ENCODE measurements at places on chromosomes 12 and 14.

DNA sequence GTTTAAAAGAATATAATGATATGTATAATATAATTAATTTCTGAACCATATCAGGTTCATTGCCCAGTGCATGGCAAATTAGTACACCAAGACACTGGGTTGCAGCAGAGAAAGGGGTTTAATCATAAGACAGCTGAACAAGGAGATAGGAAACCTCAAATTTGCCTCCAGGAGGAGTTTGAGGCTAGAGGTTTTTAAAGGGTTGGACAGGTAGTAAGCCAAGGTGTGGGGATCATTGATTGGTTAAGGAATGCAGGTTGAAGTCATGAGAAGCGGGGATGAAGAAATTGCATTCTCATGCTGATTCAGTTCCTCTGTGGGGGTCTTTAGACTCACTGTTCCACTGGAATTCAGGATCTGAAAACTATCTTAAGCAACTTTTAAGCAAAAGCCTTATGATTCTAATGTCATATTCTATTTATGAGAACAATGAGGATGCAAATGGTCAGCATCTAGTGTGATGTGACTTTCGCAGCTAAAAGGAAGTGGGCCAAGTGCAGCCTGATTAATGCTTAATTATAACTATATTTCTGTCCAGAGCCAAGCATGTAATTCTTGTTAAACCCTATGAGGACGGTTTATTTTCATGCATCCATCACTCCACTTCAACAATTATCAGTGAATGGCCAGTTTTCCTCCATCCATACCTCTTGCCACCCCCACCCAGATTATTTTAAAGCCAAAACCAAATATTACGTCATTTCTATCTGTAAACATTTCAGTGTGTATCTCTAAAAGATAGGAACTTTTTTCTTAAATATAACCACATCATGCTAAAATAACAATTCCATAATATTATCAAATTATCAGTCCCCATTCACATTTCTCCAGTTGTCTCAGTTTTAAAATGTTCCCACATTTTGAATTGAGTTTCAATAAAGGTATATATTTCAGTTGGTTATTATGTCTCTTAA lies 14.9 kb downstream of the RNF212B start:
- no peak for DNase-seq

GRCh38 chr12:128286970-128287369 lies 20.0 kb downstream of the TMEM132C start:
- DNase-seq = no peak

- DNase-seq = no peak
Measured at GRCh38 chr14:32080001-32080510, 3.0 kb downstream of the ARHGAP5 start.

DNA sequence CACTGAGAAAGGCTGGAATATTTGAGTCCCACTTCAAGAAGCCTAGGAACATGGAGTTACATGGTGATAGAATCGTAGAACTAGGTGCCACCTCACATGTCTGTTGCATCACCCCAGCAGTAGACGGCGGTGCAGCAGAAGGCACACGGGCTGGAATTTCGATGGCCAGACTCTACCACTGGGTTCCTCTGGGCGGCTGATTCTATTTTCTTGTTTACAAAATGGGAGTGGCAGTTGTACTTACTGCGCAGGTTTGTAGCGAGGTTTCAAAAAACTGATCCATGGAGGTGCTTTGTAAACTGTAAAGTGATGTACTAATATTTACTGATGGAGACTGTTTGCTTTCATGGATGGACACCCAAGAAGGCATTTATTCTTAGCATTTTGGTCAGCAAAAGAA lies 45.7 kb downstream of the WDR20 start:
- DNase-seq = no peak

GRCh38 chr12:91203610-91204009 lies 21.0 kb upstream of the DCN start:
- no peak for DNase-seq

- DNase-seq = peak; percentile 61
Measured at GRCh38 chr12:6078398-6079096, 45.9 kb downstream of the VWF start.

- DNase-seq = no peak
Measured at GRCh38 chr14:105152794-105153241, 15.8 kb downstream of the JAG2 start.

DNA sequence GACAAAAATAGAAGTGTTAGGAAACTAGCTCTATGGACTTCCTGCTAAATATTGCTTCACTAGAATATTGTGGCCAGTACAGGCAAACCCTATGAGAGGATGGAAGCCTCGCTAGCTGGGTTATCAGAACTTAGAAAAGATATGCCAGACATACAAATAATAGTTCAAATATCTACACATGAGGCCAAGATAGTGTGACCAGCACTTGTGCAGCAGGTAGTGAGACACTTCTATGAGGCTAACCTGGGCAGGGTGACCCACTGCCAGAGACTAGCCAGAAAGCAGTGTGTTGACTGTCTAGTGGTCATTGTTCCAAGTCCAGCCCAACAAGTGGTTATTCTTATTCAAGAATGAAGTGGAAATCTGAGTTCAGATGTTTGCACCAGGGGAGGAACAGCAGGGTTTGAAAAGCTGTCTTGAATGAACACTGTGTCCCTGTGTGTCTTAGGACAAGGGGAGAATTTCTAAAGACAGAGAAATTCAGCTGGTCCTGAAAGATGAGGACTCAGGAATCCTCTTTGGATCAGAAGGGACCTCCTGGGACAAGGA lies 16.3 kb downstream of the TSPAN8 start:
- no peak for DNase-seq

DNA sequence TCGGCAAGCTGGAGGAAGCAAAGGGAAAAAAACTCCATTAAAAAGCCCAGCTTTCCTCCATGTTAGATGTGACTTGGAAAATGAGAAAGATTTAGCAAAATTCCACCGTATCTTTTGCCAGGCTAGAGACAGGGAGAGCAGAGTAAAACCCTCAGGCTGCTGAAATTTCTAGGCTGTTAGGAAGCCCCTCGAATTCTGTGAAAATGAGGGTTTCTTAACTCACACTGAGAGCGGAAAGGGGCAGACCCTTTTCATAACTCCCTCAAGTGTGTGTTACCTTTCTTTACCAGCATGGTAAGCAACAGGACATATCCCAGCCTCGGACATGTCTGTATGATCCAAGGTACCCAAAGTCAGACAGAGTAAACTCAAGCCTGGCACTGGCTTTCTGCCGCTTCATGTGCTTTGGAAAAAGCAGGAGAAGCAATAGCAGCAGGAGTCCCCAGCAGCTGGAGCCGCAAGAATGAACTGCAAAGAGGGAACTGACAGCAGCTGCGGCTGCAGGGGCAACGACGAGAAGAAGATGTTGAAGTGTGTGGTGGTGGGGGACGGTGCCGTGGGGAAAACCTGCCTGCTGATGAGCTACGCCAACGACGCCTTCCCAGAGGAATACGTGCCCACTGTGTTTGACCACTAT lies at the start of gene RHOJ:
TSS of gene RHOJ (plus strand) at position 37 of the 637 bp plus-strand sequence. CDS start at position 464, 427 bp downstream.
- peak; percentile 52 for DNase-seq

GRCh38 chr14:78666336-78667056 lies 496.3 kb downstream of the NRXN3 start:
- no peak for DNase-seq

GRCh38 chr12:14884458-14884878 lies 1.2 kb downstream of the MGP start:
- DNase-seq = peak; percentile 2

- DNase-seq = no peak
Measured at GRCh38 chr12:94811611-94812010, 161.3 kb upstream of the TMCC3 start.

DNA sequence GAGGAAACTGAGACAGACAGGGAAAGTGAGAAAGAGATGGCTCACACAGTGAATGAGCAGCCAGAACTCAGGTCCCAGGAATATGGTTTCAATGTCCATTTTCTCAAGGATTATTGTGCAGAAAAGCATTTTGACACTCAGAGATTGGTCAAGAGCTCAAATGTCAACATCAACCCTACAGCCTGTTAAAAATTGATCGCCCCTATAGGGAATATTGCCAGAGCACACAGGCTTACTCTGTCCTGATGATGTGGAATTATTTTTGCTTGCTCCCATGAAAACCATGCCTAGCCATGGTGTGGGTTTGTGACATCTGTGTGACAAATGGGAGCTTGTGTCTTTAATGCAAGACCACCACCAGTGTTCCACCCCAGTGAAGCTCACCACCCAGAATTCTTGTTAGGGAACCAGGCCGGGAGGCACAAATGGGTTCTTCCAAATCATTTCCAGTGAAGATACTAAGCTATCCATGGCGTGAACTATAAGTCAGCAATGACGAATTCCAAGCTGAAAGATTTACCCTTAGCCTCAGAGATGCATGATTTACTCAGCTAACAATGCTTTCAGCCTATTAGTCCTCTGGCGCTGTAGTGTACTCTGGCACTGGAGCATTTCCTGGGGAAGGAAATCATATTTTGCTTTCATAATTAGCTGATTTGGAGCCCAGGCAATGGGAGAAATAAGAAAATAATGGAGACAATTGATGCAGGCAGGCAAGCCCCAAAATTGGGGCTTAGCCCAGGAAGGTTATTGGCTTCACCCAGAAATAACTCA lies 1188.2 kb upstream of the TMEM132C start:
- DNase-seq = no peak

DNA sequence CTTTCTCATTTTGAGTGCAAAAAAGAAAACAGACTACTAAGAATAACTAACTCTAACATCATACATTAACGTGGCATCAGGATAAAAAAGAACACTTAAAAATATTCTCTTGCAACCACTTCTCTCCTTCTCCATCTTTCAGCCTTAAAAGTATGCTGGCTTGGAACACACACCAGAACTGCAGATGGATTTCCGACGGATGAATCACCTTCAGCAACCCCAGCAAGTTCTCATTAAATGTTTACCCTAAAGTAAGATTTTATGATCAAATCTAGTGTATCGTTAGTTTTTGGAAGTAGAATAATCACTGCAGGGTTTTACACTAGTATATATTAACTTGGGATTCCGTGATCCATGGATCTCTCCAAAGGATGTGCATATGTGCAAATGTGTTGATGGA lies 1.2 kb downstream of the NEK9 start:
- peak; percentile 52 for DNase-seq

DNA sequence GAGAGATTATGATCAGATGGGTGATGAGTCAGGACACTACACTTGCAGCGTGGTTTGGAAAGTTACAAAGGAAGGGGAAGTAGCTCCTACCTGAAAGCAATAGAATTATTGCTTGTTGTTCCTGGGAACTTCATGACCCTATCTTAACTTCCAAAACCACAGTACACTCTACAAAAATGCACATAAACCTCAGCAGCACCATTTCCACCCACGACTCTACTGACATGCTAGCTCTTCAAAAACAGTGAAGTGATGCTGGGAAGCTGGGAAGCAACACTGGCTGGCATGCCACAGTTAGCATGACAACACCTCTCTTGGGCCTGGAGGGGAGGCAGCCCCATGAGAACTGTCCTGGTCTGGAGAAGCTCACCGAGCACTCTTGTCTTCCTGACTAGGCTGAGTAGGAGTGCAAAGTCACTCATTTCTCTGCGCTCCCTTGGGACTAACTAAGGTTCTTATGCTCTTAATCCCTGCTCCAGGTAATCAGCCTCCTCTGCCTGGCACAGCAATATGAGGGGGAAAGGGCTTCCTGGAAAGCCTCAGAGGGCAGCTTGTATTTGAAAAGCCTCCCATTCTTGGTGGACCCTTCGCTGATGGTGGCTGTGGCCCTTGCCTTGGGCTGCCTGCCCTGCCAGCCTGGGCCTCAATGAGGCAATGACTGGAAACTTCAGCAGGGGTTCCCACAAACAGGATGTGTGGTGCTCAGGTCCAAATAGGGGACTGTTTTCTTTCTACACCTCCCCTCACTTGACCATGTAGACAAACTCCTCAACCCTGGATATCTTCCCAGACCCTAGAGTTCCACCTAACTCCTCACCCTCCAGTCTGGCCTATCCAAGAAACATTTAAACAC lies 1.2 kb downstream of the KRT3 start:
- DNase-seq = no peak

GRCh38 chr12:84912198-84913128 lies at the start of gene SLC6A15:
Gene SLC6A15, minus strand, starts transcription at chr12:84912799. Its CDS starts 20,679 bp downstream, at chr12:84892120.
- peak; percentile 10 for DNase-seq

- no peak for DNase-seq
Measured at GRCh38 chr12:14920475-14921126, 17.7 kb downstream of the ERP27 start.

GRCh38 chr14:54369343-54369742 lies 27.5 kb upstream of the CDKN3 start:
- no peak for DNase-seq

DNA sequence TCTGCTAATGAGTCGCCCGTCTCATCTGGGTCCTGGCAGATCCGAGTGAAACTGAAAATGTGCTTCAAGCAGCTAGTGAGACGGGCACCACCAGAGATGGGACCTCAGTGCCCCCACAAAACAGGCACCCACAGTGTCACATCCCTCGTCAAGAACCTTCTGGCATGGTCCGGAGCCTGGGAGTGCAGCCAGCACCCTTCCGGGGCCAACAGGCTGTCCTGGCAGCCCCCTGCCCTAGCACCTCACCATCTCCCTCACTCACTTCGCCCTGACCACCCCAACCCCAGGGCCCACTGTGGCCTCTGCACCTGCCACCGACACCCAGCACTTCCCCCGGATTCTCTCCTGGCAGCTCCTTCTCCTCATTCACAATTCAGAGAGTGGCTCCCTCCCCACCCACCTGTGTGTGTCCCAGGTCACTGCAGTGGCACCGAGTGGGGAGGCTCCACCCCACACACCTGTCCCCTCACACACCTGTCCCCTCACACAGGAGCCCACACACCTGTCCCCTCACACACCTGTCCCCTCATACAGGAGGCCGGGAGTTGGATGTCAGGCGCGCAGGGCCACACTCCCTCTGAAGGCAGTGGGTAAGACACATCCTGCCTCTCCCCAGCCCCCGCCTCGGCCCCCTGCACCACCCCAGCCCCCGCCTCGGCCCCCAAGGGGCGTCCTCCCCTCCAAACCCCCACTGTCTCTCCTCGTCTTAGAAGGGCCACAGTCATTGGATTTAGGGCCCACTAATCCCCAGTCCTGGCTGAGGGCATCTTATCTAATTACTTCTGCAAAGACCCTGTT lies 7.9 kb downstream of the GALNT9 start:
- no peak for DNase-seq

GRCh38 chr14:73786636-73787485 lies 64.8 kb upstream of the PTGR2 start:
- DNase-seq = no peak
